Fibroblast of gingiva (primary cell): ENCODE measurements at places on chromosomes 12 and 14.

DNA sequence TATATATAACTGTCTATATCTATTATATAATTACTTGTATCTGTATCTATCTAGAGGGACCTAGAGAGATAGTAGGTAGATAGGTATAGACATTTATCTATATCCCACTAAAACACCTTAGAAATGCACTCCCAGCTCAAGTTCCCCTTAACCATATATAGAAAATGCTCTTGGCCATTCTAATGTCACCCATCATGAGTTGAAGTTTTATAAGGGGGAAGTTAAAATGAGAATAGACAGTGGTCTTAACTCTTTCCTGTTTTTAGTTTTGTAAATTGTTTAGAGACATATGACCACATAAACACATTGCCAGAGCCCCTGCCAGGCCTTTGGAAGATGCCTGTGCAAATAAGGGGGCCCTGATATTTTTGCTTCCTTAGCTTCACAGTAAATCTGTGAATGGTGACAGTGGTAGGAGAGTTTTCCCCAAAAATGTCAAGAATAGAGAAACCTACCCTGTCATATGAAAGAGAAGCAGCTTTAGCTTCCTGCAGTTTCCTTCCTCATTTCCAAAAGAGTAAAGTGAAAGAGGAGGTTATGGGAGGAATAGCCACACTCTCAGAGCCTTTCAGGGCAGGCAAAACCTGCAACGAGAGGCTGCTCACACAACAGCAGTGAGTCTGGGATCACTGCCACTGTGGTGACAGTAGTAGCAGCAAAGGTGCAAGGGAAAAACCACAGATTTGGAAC is 45.5 kb downstream of the MGST1 start:
- DNase-seq = no peak

DNA sequence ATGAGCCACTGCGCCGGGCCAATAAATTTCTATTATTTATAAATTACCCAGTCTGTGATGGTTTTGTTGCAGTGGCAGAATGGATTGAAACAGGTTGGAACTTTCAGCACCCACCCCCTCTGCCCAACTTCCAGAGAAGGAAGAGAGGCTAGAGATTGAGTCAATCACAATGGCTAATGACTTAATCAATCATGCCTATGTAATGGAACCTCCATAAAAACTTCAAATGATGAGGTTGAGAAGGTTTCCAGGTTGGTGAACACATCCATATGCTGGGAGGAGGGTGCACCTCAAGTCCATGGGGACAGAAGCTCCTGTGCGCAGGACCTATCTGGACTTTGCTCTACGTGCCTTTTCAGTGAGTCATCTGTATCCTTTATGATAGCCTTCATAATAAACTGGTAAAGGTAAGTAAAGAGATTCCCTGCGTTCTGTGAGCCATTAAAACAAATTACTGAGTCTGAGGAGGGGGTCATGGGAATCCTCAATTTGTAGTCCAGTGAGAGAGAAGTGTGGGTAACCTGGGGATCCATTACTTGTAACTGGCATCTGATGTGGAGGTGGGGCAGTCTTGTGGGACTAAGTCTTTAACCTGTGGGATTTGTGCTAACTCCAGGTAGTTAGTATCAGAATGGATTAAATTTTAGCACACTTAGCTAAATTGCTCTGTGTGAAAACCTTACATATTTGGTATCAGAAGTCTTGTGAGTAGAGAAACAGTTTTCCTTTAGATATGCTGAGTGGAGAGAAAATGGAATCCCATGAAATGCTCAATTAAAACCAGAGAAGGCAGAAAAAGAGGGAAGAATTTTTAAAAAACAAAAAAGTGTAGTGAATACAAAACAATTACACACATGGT is 11.7 kb upstream of the NGDN start:
- no peak for DNase-seq

- DNase-seq = no peak
Observed at GRCh38 chr12:131613678-131614077, 97.2 kb upstream of the SFSWAP start.

DNA sequence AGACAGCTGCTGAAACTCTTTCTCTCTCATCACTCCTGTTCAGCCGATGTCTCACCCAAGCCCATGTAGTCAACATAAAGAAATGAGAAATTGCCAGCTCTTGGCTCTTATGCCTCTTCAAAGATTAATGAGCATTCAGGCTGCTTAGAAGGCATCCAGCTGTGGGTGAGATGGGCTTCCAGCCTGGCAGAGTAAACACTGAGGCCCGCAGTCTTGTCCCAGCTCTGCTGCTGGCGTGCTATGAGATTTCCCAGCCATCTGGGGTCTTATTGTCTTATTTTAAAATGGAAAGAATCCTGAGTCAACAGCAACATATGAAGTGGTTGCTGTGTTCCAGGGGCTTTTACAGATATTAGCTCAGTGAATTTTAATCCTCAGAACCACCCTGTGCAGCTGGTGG is 12.6 kb downstream of the RXYLT1 start:
- no peak for DNase-seq

DNA sequence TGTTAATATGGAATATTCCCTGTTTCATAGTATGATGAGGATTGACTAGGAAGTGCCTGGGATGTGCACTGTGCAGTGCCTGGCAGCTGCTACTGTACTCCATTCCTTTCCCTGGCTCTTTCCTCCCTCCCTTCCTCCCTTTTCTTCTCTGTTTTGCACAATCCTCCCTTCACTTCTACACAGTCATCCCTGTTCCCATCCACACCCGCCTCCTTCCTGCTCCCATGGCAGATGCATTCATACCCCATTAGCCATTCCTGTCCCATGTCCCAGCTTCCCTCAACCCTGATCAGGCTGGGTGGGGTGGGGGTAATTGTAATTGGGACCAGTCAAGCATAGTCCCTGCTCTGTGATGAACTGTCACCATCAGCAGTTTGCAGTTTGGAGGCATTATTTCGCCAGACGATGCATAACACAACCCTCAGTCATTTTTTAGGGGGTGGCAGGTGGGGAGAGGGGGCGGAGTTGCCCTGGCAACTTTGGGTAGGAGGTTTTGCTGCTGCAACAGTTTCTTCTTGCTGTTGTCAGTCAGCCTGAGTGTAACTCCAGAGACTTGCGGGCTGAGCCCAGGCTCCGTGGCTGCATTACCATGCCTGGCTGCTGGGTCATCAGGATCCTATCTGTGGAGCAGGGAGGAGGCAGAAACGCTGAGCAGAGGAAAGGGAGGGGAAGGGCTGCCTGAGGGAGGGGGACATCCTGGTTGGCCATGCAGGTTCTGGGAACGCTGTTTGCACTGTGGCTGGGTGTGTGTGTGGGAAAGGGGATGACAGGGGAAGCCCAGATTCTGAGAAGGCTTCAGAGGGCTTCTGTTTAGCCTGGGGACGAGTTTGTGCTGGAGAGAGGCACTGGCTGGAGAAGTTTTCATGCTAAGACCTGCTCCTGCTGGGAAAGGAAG is 4.1 kb upstream of the KRT84 start:
- DNase-seq = no peak

- DNase-seq = no peak
Observed at GRCh38 chr14:50447461-50447860, 50.8 kb upstream of the CDKL1 start.

GRCh38 chr12:93056971-93057535 is 128.0 kb upstream of the EEA1 start:
- no peak for DNase-seq
